NCI-H2107 (cell line): ENCODE measurements at places on chromosomes 3 and 15.

DNA sequence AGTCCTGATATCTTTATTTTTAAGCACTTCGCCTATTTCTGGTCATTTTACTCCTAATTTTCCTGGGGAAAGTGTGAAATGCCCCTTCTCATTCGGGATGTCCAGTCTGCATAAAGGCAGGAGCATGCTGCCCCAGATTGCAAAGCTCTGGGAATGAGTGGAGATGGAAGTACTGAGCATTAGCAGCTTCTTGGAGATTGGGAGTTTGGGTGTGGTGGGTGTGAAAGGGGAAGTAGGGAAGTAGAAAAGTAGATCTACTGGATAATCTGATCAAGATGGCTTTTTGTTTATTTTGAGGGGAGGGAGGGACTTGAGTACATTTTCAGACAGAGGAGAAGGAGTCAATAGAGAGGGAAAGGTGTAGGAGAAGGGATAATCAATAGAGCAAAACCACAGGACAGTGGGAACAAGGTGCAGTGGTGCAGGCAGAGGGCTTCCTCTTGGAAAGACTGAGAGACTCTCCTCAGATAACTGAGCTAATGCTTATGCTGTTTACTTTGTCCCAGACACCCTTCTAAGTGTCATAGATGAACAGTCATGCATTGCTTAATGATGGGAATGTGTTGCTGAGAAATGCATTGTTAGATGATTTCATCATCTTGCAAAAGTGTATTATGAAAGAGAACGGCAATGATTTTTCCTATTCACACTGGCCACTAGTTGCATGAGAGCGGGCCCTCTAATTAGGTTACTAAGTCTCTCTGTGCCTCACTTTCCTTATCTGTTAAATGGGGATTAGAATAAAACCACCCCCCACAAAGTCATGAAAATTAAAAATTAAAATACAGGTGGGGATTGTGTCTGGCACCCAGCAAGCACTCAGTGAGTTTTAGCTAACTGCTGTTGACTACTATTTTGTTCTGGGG lies 45.5 kb downstream of the PHLDB2 start:
- peak; percentile 47 for DNase-seq

DNA sequence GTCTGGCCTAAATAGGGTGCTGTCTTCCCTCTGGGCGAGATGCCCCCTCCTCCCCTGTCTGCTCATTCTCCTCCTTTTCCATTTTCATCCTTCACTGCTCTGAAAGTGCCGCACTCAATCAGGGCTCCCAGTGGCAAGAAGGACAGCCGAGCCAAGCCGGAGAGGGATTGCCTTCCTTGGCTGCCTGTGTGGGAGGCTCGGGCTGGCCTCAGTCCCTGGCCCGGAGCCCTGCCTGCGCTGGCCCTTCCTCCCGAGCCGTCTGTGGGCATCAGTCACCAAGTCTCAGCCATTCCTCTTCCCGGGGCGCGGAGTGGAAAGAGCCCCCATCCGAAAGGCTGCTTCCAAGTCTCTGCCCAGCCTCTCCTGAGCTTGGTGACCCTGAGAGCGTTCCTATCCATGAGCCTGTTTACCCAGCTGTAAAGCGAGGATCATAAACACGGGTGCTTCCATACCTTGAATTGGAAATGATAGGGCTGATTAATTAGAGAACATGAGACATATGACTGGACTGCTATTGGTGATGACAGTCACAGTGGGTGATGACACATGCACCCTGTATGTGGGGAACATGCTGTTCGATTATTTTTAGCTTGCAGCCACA lies 59.1 kb upstream of the TLE3 start:
- DNase-seq, result no peak

GRCh38 chr15:76340803-76341365 lies 4.3 kb downstream of the ISL2 start:
- no peak for DNase-seq

DNA sequence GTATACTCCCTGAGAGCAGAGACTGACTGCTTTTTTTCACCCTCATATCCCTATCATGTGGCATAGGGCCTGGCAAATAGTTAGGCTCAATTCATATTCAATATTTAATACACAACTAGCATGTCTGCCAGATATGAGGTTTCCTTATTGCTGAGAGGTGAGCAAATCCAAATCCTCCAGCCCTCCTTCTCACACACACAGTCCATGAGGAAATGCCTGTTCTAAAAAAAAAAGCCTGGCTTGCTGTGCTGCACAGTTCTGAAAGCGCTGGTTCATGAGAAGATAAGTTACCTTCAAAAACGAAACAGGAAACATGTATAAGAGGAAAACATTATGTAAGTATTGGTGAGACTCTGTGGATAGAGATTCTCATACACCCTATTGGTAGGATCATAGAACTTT lies 15.5 kb upstream of the ACAP2 start:
- DNase-seq, result no peak

GRCh38 chr3:141307351-141308059 lies 60.8 kb upstream of the ZBTB38 start:
- DNase-seq, result no peak

DNA sequence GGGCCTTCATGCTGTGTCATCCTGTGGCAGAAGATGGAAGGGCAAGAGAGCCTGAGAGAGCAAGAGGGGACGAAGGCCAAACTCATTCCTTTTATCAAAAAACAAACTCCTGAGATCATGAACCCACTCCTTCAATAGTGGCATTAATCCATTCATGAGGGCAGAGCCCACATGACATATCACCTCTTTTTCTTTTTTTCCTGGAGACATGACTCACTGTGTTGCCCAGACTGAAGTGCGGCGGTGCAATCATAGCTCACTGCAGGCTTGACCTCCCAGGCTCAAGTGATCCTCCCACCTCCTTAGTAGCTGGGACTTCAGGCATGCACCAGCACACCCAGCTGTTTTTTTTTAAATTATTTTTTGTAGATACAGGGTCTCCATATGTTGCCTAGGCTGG lies 92.0 kb upstream of the RNU6-1 start:
- DNase-seq, result no peak

DNA sequence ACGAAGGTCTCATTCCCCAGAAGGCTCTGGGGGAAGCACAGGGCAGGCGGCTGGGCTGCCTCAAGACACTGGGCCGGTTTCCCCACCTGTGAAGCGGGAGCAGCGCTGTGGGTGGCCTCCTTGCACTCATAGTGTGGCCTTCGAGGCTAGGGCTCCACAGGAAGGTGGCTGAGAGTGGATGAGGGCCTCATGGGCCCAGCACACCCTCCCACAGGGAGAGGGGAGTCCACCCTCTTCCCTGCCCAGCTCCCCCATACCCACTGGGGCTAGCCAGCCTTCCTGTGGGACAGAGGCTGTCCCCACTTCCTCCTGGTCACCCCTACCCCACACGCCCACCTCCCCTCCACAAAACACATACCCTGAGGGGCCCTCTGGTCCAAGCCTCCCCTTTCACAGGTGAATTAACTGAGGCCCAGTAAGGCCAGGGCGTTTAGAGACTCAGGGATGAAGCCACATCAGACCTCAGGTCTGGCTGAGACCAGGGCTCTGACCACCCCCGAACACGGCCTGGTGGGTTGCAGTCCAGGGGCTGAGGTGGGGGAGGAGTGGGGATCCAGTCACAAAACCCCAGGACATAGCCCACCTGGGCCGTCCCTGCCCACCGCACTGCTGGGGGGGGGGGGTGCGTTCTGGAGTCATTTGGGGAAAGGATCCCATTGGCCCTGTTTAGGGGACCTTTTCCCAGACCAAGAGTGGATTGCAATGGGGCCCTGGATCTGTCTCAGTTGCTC lies 1.1 kb downstream of the ANPEP start:
- no peak for DNase-seq
